ENCODE measurements at places on chromosomes 6 and 20.

DNA sequence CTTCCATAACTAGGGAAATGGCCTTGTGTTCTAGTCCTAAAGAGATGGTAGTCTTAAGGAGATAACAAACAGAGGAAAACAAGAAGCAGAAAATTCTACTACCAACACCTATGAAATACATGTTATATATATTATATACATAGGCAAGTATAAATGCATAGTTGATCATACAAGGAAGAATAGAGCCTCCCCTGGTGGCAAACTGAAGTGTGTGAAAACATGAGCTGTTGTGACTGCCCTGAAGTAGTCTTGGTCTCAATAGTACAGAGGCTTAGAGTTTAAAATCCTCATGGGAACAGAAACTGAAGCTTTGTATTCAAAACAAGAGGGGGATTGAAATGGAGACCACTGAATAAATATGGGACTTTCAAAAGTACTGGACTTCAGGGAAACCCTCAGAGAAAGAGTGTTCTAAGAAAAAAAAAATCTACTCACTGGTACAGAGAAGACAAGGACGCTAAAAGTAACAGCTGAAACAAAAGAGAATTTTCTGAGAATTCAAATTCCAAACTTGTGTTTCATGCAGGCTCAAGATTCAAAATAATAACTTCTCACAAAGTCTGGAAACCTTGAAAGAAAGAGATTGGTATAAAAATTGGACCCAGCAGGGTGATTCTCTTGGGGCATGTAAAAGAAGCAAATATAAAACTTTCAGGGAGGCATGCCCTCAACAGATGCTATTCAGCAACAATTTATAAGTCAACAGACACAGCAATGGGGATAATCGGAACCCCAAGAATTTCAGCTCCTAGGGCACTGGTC lies 59.7 kb upstream of the SAMD3 start:
- no peak for DNase-seq

GRCh38 chr6:34374508-34374907 lies 18.0 kb downstream of the NUDT3 start:
- DNase-seq, result no peak

- no peak for DNase-seq
Observed at GRCh38 chr6:29355603-29356002, 13.1 kb downstream of the OR5V1 start.

GRCh38 chr20:61115364-61116065 lies 136.5 kb upstream of the CDH4 start:
- DNase-seq, result peak; percentile 39

DNA sequence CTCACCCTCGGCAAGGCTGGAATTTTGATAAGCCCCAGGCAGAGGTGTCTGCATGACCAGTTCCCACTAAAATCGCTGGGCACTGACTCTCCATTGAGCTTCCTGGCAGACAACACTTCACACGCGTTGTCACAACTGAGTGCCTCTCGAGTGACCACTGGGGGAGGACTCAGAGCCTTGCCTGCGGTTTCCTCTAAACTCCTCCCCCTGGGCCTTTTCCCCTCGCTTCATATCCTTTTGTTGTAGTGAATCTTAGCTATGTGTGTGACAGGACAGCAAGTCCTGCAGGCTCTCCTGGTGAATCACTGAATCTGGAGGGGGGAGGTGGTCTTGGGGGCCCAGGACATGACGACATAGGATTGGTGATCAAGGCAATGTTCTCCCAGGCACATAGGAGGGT lies 670.8 kb downstream of the PRKN start:
- peak; percentile 66 for DNase-seq

DNA sequence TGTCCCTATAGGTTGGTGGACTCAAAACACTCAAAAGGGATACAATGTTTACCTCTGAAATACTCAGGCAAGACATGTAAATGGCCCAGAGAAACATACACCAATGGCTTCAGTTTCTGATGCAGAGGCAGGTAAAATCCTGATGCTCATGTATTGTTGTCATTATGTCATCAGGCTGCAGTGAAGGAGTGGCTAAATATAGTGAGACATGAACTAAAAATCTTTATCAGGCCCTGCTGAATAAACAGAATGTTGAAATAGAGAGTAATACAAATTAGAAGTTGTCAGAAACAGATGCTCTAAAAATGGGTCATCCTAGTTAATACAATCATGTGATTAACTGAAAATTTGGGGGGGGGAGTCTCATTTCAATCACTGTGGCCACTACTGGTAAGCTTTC lies 20.4 kb downstream of the PTPRK start:
- no peak for DNase-seq

GRCh38 chr20:48051794-48052474 lies 266.7 kb upstream of the SULF2 start:
- no peak for DNase-seq

- DNase-seq, result no peak
Observed at GRCh38 chr6:91654793-91655192, 1067.9 kb upstream of the MAP3K7 start.

- no peak for DNase-seq
Observed at GRCh38 chr20:63977739-63978276, 1.6 kb downstream of the SAMD10 start.

DNA sequence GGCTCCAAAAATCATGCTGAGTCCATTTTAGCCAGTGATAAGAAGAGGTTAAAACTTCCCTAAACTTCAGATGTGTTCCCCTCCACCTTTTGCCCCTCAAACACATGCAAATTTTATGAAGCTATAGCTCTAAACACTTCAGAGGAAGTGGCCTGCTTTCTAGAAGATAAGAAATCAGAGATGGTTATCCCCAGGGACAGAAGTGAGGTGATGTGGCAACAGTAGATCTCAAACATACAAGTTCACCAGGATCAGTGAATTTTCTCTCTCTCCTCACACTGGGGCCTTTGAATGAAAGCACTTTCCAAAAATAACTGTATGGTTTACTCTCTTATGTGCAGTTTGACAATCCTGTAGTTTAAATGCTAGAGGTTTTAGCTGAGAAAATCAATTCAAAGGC lies 332.0 kb downstream of the BTBD9 start:
- DNase-seq, result no peak

GRCh38 chr6:18259675-18260447 lies 4.5 kb downstream of the DEK start:
- DNase-seq, result no peak

DNA sequence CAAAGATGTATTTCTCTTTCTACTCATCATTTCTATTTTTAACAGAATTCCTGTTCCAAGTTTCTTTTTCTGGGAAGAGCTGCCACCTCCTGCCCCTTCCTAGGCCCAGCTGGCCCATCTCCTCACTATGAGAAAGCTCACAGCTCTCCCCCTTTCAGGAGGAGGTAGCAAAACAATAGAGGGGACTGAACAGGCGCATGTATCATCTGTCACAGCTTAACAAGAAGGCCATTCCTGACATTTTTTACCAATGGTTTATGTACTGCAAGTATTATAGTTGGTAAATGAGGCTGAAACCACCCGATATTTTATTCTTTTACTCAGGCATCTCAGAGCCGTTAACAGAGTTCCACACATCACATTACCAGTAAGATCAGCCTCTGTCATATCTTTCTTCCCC lies 103.7 kb upstream of the MTHFD1L start:
- no peak for DNase-seq

- peak; percentile 61 for DNase-seq
Observed at GRCh38 chr6:3162067-3162497, 4.7 kb upstream of the TUBB2A start.

GRCh38 chr20:62167474-62167873 lies 15.4 kb upstream of the MTG2 start:
- DNase-seq, result no peak

GRCh38 chr20:23255716-23256385 lies 94.7 kb upstream of the NXT1 start:
- no peak for DNase-seq

- no peak for DNase-seq
Observed at GRCh38 chr20:46709459-46710152, at the start of gene SLC2A10. SLC2A10 (plus strand) TSS chr20:46709649; CDS start chr20:46709737, 88 bp downstream.

DNA sequence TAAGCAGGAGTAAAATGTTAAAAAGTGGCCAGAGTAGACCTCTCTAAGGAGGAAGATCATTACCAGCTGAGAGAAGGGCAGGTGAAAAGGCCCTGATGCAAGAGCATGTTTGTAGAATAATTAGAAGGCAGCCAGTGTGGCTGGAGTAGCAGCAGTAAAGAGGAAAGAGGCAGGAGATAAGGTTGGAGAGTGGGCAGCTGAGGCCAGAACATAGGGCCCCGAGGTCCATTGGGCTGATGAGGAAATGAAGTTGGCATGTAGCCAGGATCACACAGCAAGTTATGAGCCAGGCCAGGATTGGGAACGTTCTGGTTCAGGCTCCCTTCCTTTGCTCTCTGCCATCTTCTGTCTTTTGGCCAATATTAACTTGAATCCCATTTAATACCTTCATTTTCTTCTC lies 51.6 kb downstream of the RALY start:
- DNase-seq, result peak; percentile 42

GRCh38 chr6:71310261-71310660 lies 21.6 kb downstream of the OGFRL1 start:
- DNase-seq, result no peak

DNA sequence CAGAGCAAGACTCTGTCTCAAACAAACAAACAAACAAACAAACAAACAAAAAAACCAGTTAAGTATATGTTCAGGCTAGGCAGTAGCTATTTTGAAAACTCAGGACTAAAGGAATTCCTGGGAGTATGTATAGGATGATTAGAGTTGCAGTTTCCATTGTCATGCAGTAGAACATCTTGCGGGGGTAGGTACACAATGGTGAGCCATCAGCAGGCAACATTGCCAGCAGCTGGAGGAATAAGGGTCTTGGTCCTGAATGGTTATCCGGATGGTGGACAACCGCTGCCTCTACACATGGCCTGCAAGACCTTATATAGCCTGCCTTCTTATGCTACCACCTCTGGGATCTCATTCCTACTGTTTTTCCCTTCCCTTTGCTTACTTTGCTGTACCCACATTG lies 297.5 kb downstream of the SOX4 start:
- DNase-seq, result no peak

DNA sequence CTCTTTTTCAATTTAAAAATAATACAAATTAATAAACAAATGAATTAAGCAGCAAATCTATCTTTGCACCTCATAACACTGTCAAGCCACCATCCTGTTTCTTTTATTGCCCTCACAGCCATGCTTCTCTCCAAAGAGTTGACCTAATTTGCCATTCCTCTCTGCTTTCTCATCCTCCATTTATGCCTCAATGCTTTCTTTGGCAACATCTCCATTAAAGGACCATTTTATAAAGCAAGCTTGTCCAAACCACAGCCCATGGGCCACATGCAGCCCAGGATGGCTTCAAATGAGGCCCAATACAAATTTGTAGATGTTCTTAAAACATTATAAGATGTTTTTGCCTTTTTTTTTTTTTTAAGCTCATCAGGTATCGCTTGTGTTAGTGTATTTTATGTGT lies 26.4 kb upstream of the MEI4 start:
- DNase-seq, result no peak

DNA sequence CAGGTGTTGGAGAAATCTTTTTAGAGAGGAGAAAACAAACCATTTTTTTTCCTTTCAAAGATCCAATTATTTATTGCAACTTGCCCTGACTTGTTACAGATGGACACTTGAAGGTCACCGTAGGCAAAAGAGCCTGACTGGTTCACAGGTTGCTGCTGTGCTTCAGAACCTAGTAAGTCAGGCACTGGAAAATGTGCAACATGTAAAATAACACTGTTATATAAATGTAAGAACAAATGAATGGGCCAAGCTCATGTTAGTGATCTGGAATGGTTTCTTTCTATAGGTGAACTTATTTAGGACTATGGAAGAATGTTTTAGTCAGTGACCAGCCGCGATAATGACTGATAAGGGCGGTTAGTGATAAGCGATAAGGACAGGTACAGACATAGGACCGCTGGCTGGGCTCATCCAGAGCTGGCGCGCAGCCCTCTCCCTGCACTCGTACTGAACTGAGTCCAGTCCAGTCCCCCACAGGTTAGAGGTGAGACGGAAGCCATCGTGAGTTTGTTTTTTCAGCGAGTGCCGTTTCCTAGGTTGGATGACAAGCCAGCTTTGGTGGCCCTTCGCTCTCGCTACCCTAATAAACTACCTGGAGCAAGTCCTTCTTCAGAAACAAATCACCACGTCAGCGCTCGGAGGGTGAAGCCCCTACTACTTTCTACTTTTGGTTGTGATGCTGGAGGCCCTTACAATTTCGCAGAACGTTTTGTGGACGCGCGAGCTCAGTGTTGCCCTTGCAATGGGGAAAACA lies 94.4 kb upstream of the PRDM1 start:
- no peak for DNase-seq

DNA sequence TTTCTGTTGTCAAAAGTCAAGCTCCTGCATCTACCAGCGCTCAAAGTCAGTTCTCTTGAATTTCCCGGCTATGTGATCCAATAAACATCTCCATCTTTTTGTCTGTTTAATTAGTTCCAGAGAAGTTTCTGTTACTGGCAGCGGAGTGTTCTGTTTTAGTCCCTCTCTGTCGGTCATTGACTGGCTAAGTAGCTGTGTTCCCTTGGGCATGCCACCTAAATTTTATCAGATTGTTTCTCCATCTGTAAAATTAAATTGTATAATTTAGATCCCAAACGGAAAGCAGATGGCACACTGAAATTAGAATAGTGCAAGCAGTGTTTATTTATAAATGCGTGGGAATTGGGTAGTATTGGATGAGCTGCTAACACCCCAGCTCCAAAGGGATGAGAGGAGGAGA lies 29.7 kb upstream of the PRL start:
- DNase-seq, result no peak

DNA sequence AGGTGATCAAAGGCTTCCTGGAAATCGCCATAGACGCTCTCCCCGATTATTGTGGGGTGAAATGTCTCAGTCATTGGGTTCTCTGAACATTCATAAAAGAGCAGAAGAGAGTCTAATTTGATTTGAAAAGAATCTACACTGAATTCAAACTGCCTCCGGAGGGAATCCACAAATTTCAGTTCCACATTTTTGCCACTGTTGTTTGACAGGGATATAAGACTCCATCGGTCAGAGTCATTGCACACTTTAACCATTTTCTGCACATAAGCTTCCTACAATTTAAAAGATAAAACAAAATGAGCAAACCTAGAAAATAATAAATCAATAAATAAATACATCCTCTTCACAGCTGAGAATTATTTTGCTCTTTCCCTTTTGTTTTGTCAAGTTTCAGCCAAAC lies 2.3 kb downstream of the TENT5A start:
- no peak for DNase-seq

DNA sequence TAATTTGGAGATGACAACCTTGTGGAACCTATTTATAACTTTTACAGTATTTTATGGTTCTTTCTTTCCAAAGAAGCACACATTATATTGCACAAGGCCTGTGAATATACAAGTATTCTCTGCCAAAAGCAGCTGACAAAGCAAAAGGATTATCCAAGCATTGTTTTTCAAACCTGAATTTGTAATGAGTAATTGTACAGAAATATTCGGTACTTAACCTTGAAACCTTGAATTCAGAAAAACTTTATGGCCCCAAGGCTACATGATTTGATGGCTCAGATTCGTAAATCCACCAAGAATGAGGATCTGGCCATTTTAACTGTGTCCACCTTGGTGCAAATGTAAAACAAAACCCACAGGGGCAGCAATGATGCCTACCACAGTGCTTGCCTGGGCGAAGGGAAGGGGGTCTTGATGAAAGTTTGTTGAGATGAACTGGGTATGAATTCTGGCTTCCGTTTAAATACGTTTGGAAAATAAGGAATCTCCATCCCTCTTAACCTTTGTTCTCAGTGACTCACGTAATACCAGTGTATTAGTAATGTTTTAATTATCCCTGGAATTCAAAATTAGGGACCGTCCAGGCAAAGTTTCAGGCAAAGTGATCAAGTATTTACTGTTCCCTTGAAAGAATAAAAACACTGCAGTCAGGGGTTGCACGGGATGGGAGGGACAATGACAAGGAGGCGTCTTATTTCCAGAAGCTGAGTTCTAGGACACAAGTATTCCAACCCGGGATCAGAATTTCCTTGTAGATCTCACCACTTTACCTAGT lies 2.7 kb upstream of the RBM24 start:
- DNase-seq, result no peak

Measured in SHP77 (cell line).